EL (cell line): ENCODE measurements at places on chromosomes 1 and 21.

- no peak for DNase-seq
These were observed 164.7 kb downstream of the GALNT2 start for GRCh38 chr1:230231774-230232145.

GRCh38 chr1:6858596-6858995 lies 73.3 kb downstream of the CAMTA1 start:
- DNase-seq: peak; percentile 37

GRCh38 chr21:23789864-23790263 lies 1817.4 kb downstream of the MRPL39 start:
- no peak for DNase-seq

- no peak for DNase-seq
These were observed 4.0 kb upstream of the HLX start for GRCh38 chr1:220875260-220875659.

DNA sequence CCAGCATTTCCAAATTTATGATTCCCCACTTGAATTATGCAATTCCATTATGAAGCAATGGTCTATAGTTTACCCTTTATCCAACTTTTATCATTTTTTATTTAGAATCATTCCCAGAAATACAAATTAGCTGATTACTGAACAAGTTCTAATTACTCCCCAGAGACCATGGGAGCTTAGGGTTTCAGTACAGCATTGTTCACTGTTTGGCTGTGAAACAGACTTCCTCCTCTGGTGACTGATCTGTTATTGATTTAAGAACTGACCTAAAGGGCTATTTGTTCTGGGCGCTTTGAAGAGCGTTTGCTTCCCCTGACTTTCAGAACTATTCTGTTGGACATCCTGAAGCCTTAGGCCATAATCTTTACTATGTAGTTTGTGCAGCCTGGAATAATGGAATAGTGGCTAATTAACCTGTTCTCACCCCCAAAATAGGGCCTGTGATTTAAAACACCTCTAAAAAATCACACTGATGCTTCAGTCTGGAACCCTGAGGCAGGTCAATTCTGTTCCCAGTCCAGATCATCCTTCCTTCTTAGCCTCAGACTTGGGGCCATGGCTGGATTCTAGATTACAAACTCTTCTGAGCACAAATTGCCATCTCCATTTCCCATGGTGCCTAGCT lies 58.7 kb downstream of the ALG14 start:
- DNase-seq: no peak

- DNase-seq: no peak
These were observed 65.1 kb downstream of the MSH4 start for GRCh38 chr1:75861831-75862230.

GRCh38 chr1:58594546-58594945 lies 17.5 kb upstream of the TACSTD2 start:
- DNase-seq: no peak

DNA sequence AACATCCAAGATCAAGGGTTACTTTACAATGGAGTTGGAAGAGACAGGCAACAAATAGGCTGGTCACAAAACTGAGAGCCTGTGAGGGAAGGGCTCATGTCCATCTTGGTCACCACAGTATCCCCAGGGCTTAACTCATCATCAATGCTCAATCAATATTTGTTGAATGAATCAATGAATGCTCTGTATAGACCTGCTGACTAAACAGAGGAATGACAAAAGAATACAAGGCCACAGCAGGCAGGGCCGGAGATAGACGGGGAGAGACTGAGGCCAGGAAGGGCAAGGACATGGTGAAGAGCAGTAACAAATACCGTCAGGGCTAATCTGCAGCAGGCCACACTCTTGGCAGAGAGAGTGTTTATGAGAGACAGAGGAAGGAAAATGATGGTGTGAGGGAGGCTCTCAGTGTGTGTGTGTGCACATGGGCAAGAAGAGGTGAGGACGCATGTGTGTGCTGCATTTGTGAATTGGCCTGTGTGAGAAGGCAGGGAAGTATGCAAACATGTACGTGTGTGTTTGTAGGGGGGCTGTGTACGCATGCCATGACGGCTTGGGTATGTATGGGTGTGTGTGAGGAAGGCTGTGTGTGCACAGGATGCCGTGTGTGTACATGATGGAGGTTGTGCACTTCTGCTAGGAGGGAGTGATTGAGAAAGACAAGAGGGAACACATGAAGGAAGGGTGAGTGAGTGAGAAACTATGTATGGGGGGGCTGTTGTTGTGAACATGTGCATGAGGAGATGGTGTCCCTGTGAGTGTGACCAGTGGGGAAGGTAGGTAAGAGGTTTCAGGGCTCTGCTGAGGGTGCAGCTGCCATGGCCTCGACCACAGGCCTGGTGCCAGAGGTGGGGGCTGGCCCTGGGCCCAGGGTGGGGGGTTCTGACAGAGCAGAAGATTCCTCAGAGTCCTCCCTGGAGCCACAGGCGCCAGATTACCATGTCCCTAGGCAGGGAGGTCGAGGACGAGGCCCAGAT lies 15.4 kb downstream of the AHDC1 start:
- DNase-seq: no peak

DNA sequence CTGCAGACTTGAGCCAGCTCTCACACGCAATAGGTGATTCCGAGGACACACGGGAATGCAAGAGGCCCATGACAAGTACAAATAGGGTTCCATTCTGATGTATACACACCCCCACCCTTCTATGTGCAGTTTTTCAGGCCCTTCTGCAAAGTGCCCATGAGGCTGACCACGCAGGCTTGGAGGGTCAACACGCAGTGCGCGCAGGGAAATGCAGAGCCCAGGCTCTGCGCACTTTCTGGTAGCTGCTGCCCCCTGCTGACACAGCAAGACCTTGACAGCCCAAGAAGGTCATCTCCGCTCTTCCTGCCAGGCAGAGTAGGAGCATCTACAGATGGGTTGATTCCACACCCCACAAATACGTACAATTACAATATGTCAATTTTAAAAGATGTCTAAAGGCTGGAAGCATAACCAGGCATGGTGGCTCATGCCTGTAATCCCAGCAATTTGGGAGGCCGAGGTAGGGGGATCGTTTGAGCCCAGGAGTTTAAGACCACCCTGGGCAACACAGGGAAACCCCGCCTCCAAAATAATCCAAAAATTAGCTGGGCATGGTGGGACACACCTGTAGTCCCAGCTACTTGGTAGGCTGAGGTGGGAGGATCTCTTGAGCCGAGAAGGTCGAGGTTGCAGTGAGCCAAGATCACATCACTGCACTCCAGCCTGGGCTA lies 18.5 kb downstream of the SH3BP5L start:
- peak; percentile 32 for DNase-seq

DNA sequence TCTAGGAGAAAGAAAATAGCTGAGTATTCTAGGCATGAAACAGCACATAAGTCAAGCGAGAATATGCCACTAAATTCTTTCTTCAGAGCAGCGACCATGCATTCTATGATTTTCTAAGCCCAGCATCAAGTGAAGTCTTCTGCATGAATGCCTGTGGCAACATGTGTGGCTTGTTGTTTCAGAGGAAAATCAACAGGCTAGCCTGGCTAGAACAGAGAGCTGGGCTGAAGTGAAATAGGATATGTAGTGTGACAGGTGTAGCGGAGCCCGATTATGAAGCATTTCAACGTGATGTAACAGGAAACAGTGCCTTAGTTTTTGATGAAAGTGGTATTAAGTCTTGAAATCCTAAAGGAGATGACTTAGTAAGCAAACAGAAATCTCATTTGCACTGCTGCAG lies 7.0 kb downstream of the CSDE1 start:
- no peak for DNase-seq

GRCh38 chr1:116208136-116208535 lies 96.9 kb downstream of the MAB21L3 start:
- no peak for DNase-seq

DNA sequence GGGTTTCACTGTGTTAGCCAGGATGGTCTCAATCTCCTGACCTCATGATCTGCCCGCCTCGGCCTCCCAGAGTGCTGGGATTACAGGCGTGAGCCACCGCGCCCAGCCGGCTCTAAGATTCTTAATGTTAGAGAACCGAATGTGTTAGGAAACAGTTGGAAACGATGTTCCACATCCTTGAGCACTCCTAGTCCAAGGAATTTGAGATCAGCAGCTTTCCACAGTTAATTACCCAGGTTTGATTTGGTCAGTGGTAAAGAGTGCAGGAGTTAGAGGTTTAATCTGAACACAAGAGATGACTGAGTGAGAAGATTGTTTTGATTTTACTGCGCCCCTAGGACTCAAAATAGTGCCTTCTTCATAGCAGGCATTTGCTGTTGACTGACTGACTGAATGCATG lies 75.9 kb upstream of the BMP8A start:
- no peak for DNase-seq

DNA sequence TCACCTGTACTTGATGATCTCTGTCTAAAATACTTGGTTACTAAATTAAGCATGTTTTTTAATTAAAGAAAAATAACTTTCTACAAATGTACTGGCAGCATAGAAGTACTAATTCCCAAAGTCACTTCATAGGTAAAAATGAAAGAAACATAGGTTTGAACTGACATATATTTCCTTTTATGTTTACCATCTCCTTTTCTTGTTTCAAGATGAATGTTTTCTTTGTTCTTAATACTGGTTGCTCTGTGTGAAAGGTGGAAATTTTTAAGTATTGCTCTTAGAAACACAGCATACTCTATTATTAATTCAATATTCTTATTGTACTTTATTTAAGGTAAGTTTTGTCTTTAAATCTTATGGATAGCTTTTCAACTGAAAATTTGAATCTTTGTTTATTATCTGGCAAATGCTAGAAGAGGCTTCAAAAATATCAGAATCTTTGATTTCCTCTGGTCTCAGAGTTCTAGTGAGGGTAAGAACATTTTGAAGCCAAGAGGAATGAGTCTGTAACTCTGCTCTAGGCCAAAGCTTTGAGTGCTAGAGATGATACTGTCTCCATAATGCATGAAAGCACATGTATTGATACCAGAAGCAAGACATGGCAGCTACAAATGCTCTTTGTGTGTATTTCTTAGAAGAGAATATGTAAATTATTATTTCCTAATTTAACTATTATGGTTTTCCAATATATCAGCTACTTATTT lies 18.2 kb downstream of the RRP15 start:
- DNase-seq: no peak

DNA sequence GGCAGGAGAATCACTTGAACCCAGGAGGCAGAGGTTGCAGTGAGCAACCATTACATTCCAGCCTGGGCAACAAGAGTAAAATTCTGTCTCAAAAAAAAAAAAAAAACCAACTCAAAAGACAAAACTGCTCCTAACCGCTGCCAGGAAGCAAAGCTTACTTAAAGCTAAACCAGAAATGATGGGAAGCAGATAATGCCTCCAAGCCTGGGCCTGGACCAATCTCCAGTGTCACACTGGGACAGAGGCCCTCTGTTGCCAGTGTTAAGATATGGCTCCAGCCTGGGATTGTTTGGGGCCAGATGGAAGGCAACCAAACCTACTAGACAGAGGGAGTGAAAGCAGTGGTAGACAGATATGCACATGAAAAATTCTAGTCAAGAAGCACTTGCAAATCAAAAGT lies 36.9 kb downstream of the NSL1 start:
- DNase-seq: no peak

DNA sequence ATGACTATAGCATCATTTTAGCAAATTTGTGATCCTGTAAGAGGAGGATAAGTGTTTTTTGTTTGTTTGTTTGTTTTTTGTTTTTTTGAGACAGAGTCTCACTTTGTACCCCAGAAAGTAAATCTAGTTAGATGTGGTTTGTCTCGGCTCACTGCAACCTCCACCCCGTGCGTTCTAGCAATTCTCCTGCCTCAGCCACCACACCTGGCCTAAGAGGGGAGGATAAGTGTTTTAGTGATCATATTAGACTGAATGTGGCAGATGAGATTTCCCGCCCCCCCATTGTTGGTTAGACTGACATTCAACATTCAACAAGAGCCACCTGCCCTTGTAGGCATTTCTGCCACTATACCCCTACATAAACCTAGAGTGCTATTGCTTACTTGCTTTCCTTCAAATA lies 98.5 kb downstream of the OSBPL9 start:
- no peak for DNase-seq

- peak; percentile 89 for DNase-seq
These were observed 2.5 kb upstream of the MEF2D start for GRCh38 chr1:156502894-156503697.

DNA sequence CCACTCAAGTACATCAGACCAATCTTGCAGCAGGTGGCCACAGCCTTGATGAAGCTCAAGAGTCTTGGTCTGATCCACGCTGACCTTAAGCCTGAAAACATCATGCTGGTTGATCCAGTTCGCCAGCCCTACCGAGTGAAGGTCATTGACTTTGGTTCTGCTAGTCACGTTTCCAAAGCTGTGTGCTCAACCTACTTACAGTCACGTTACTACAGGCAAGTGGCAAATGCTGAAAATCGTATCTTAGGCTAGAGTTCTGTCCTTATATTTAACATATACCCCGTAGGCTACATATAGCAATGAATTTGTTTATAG lies 12.1 kb downstream of the HIPK1 start:
- DNase-seq: no peak

DNA sequence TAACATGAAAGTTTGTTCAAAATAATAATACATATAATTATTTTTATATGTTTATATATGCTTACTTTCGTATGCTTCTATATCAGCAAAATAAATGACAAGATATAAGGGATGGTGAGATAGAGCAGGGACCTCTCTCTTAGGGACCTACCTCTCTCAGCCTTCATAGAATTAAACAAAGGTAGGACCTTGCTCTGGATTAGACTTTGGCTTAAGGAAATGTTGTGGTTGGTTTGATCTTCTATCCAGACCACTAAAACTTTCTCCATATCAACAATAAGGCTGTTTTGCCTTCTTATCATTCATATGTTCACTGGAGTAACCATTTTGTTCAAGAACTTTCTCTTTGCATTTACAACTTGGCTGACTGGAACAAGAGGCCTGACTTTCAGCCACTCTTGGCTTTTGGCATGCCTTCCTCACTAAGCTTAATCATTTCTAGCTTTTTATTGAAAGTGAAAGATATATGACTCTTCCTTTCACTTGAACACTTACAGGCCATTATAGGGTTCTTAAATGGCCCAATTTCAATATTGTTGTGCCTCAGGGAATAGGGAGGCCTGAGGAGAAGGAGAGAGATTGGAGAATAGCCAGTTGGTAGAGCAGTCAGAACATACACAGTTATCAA lies 14.4 kb downstream of the FRRS1 start:
- no peak for DNase-seq

- DNase-seq: peak; percentile 28
These were observed 40.2 kb downstream of the EXO1 start for GRCh38 chr1:241888232-241888631.

- DNase-seq: no peak
These were observed 41.2 kb upstream of the RIPK4 start for GRCh38 chr21:41808094-41808493.
